ENCODE measurements at places on chromosomes 13 and 19. TPM values are rescaled to one million over a fixed set of nuclear protein-coding genes. Genes with fewer than 3 reads are reported as not detected.

KANK3 gene
- 8.1 TPM for total RNA-seq

PGLYRP1 gene
- total RNA-seq, result not detected

GRCh38 chr13:22062478-22063205 lies 391.8 kb downstream of the FGF9 start:
- DNase-seq, result no peak

GRCh38 chr13:60642552-60642951 lies 245.5 kb downstream of the TDRD3 start:
- DNase-seq, result no peak

DNA sequence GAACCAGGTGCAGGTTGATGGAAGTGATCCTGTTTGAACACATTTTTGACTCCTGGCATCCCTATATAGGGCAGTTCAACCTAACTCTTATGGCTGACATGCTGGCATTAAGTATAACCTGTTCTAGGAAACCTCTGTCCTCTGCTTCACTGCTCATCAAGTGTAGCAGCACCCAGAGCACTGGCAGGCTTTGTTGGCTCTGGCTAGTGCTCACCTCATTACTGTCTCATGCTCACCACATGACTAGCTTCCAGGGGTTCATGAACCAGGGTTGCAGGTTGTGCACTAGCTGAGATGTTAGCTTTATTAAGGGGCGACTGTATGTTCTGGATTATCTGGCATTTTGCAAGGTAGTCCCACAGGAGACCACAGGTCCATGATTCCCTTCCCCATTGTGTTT lies 63.6 kb downstream of the B3GLCT start:
- no peak for DNase-seq

DNA sequence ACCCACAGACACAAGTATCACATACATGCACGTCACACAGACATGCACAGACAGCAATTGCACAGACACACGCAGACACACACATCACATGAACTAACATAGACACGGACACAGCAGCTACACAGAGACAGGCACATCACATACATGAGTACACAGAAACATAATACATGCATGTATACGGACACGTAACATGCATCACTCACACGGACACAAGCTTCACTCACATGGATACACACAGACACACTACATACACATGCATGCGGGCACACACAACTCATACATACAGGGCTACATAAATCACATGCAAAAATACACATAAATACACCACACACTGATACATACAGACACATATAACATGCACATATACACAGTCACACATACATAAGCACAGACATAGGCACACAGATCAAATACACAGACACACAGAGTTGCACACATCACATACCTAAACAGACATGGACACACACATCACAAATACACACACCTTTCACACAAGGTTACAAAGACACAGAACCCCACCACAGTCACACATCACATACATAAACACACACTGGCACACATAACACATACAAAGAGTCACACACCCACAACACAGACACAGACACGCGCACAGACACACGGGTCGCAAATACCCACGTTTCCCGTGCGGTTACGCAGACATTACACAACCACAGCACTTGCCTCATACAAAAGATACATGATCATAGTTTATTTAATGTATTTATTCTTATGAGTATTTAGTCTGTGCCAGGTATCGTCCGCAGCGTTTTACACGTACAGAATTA lies 1.1 kb upstream of the LMTK3 start:
- DNase-seq, result no peak

- no peak for DNase-seq
These were observed 767 bp upstream of the GPR18 start for GRCh38 chr13:99258946-99259345.

SIGLEC7 gene
- total RNA-seq, result 0.85 TPM

GRCh38 chr13:33874871-33875270 lies 56.9 kb downstream of the RFC3 start:
- no peak for DNase-seq

GRCh38 chr13:106795847-106796246 lies 227.9 kb upstream of the ARGLU1 start:
- no peak for DNase-seq

Measured in urinary bladder (tissue), 4 donors.